Skin of body (tissue), 3 donors: ENCODE measurements at places on chromosomes 5 and 9. TPM values are rescaled to one million over a fixed set of nuclear protein-coding genes. Genes with fewer than 3 reads are reported as not detected.

GRCh38 chr5:168822248-168822744 lies 243.1 kb upstream of the PANK3 start:
- DNase-seq = no peak

GRCh38 chr5:177982072-177982727 lies 13.8 kb downstream of the PROP1 start:
- no peak for DNase-seq

DNA sequence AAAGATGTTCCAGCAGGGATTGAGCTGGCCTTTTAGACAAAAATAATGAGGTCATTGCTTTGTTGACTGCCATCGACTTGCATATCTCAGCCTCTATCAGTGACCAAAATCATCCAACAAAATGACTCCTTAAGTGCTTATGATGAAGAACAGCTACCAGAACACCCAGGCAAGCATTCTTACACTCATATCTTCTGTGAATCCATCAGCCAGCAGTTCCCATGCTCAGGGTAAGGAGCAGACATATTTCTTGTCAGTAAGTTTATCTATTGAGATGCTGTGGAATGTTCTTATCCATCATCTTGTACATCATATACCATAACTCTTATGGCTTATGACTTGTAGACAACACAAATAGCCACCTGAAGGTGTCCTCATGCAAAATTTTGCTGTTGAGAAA lies 20.2 kb upstream of the SPDL1 start:
- DNase-seq = no peak

DNA sequence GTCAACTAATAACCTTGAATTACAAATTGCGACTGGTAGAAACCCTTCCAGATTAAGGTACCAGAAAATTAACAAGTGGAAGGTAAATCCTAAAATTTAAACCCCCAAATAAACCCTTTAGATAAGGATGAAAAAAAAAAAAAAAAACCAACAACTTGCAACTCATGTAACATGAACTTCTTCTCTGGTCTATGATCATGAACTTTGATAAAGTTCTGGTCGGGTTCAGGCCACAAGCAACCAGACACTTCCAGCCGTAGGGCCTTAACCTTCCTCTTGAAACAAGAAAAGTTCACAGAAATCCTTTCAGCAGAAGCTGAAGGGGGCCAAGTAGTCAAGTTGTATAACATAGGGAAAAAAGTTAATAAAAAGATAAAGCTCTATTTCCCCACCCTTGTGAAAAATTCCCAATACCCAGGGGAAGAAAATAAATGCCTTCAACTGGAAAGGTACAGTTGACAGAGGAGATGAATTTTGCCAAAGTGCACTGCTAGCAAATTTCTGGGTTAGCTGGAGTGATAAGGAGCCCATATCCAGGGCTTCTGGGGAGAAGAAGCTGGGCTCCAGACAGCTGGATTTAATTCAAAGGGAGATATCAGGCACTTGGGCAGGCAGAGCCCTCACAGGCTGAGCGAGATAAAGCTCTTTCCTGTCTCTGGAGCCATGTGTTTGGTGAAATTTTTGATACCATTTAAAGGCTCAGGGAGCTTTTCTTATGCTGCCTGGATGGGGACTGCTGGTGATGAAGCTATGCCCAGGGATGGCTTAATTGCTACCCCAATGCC lies 234.2 kb upstream of the PANK3 start:
- DNase-seq = no peak

DNA sequence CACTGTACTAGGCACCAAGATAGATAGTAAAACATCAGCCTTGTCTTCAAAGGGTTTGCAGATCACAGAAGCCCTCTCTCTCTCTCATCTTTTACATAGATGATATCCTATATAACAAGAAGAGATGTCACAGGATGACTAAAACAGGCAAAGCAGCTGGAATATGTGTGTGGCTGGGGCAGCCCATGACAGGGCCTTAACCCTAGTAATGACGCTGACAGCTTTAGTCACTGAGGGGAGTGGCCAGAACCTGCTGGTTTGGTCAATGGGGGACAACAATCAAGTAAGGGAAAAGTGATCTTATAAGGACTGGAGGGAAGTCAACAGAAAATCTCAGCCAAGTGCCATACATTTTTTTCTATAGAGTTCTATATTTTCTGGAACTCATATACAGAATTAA lies 41.9 kb upstream of the RIC1 start:
- no peak for DNase-seq

DNA sequence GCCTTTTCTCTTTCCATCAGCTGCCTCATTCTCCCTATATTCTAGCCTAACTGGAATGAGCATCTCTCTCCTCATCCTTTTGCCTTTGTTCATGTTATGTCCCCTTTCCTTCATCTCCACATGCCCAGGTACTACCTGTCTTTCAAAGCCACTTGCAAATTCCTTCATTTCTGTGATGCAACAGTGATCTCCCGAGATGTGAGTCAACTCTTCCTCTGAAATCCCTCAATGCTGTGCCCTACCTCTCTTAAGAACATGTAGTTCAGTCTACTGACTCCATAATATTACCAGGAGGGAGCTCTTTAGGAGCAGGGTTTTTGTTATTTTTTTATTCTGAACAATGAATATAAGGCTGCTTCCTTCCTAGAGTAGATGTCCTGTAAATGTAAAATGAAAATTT lies 91.6 kb downstream of the ZNF462 start:
- DNase-seq = no peak

DNA sequence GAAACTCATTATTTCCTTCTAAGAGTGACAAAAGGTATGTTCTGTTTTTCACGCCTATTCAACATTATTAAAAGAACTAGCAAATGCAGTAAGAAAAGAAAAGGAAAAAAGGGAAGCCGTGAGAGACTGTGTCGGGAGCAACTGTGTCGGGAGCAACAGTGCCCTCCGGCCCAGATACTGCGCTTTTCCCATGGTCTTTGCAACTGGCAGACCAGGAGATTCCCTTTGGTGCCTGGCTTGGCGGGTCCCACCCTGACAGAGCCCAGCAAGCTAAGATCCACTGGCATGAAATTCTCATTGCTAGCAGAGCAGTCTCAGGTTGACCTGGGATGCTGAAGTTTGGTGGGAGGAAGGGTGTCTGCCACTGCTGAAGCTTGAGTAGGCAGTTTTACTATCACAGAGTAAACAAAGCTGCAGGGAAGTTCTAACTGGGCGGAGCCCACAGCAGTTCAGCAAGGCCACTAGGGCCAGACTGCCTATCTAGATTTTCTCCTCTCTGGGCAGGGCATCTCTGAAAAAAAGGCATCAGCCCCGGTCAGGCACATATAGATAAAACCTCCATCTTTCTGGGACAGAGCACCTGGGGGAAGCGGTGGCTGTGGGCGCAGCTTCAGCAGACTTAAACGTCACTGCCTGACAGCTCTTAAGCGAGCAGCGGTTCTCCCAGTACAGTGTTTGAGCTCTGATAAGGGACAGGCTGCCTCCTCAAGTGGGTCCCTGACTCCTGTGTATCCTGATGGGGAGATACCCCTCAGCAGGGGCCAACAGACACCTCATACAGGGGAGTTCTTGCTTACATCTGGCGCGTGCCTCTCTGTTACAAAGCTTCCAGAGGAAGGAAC lies 1237.4 kb upstream of the CDH18 start:
- no peak for DNase-seq

- DNase-seq = no peak
These were observed 12.2 kb upstream of the TMEM252 start for GRCh38 chr9:68552700-68553476.

GRCh38 chr5:33696411-33696810 lies 195.4 kb downstream of the ADAMTS12 start:
- DNase-seq = no peak

The FUT7 gene
- total RNA-seq = 0.39 TPM

The UCK1 gene
- 11.4 TPM for total RNA-seq

The HEMGN gene
- 30.6 TPM for total RNA-seq

The BHMT gene
- 0.39 TPM for total RNA-seq

The FAM153A gene
- 0.20 TPM for total RNA-seq
